ENCODE measurements at places on chromosomes 12 and 14. TPM values are rescaled to one million over a fixed set of nuclear protein-coding genes. Genes with fewer than 3 reads are reported as not detected.

Gene GCN1
- 102 TPM for total RNA-seq

Gene C12orf42
- total RNA-seq: not detected

Gene IAPP
- not detected for total RNA-seq

Gene PGF
- 3.5 TPM for total RNA-seq

Gene SLC2A13
- total RNA-seq: 25.6 TPM

Gene ISM2
- 0.14 TPM for total RNA-seq

Gene DAO
- not detected for total RNA-seq

Gene HNRNPA1
- total RNA-seq: 454 TPM

Gene PMCH
- not detected for total RNA-seq

Gene SIX1
- 2.8 TPM for total RNA-seq

Gene POTEG
- not detected for total RNA-seq

Gene LMNTD1
- 0.37 TPM for total RNA-seq

Gene TAS2R43
- total RNA-seq: 1.3 TPM

Data from smooth muscle cell of bladder (primary cell).